ENCODE measurements at places on chromosomes 5 and 9.

- DNase-seq: peak; percentile 1
Measured at GRCh38 chr9:75892216-75892911, 1.9 kb downstream of the PCSK5 start.

DNA sequence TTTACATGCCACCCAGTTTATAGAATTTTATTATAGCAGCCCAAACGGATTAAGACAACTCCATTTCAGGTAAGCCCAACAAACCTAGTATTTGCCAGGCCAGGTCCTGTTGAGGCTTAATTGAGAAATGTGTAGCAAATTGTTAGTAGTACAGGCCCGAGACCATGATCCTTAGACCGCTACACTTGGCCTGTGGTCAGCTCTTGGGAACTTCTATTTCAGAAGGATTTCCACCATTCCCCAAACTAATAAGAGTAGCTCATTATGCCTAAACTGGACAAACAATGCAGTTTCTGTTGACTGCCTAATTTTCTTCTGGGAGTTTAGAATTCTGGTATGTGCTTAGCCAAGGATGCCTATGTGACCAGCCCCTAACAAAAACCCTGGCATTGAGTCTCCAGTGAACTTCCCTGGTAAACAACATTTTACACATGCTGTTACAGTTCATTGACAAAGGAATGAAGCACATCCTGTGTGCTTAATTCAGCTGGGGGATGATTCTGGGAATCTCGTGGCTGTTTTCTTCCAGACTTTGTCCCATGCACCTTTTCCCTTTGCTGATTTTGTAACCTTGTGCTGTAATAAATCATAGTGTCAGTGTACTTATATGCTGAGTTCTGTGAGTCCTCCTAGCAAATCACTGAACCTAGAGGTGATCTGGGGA lies 5.6 kb upstream of the GPX3 start:
- DNase-seq: no peak

DNA sequence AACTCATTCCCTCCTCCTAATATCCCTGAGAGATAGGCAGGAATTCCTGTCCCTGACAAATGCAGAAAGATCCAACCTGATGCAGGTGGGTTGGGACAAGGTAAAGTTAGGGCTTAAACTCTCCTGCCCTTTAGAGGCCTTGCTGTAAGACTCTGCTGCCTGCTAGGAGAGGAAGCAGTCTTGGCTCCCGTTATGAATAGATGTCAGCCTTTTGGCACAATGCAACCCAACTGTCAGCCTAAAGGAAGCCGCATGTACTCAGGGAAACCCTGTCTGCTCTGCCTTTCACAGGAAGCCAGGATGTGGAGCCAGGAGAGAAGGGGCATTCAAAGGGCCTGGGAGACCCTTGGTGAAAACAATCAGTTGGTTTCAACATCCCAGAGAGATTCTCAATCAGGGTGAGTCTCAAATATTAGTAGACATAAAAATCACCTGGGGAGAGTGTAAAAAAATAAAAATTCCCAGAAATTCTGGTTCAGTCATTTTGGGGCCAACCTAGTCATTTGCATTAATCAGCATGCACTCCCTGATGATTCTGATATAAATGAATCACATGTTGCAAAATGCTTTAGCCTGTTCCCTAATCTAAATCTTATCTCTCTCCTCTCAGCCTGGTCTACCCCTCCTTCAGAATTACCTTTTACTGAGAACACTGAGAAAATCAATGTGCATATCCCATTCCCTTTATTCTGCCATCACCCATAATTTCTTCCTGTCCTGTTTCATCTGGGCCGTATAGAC lies 136.2 kb upstream of the TRIM32 start:
- DNase-seq: peak; percentile 46

DNA sequence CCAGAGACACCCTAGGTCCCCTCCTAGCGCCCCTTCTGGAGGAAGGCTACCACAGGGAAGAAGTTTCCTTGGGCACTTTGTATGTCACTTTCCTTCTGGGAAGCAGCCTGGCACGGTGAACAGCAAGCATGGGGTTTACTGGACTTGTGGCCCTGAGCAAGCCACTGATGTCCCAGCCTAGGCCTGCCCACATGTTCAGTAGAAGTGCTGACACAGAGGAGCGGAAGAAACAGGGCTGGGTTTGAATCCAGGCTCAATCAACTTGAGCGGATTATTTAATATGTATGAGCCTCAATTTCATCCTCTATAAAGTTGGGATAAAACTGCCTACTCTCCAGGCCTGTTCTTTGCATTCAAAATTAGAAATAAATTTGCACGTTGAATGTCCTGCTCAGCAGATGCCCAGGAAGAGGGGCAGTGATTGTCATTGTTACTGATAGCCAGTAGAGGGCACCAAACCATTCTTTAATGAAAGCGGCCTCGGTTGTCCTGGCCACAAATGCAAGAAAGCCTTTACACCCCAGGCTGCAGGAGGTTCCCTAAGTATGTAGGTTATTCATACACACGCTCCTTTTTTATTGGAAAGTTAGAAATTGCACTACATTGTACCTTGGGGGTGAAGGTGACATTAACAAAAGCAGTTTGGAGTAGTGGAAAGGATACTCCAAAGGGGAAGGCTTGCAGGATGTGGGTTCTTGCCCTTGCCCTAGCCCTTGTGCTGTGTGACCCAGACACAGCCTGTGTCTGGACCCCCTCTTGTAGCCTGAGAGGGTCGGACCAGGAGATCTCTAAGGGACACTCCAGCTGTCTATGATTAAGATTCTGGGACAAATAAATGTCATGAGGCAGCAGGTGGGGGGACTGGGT lies 13.4 kb upstream of the XPA start:
- peak; percentile 18 for DNase-seq

Measured in skin of body (tissue), 3 donors.